ENCODE measurements at places on chromosomes 11 and 22.

GRCh38 chr11:75031224-75031753, 42.6 kb downstream of the NEU3 start:
- DNase-seq: no peak

DNA sequence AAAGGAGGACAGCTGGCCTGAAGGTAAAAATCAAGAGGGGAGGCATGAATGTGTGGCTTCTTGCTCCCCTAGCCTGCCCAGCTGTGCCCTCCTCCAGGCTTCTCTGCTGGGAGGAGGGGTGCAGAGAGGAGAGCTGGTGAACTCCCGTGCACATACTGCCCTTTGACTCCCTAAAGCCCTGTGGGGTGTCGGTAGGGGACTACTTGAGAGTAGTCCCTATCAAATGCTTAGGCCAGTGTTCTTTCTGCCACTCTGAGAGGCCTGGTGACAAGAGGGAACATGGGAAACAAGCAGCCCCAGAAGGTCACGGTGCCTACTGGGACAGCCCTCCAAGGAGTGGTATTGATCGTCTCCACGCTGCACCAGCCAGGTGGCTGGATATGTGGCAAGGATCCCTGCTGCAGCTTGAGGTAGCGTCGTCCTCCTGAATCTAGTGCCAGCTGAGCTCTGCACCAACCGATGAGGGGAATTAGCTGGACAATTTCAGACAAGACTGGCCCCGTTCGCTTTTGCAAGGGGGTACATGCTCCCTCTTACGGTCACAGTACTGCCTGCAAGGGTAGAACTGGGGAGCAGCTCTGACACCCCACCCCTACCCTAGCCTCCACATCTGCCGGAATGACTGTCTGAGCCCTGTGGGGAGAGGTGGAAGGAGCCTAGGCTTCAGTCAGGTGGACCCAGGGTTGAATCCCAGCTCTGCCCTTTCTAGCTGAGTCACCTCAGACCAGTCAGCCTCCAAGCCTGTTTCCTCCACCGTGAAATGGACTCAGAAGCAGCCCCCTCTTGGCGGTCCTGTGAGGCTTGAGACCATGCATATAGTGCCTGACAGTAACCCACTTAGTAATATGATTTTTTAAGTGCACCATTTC, 17.1 kb upstream of the C11orf96 start:
- DNase-seq: no peak

GRCh38 chr11:115476463-115477286, 27.5 kb downstream of the CADM1 start:
- peak; percentile 81 for DNase-seq

- peak; percentile 78 for DNase-seq
Measured at GRCh38 chr11:88050247-88050646, 125.0 kb downstream of the RAB38 start.

DNA sequence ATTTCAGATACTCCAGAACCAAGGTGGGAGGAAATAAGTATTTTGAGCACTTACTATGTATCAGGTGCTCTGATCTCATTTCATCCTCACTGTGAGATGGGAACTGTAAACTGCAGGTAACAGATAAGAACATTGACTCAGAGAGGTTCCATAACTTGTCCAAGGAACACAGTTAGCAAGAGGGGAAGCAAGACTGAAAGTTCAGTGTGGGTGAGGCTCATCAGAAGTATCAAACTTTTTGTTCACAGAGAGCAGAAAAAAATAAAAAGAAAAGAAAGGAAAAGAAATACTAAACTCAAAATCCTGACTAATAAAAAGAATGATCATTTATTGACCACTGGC, 37.1 kb downstream of the RAB30 start:
- DNase-seq: no peak

GRCh38 chr11:69918231-69918937, 99.2 kb upstream of the FGF3 start:
- DNase-seq: no peak

GRCh38 chr11:68818181-68818580, 23.5 kb downstream of the CPT1A start:
- no peak for DNase-seq

DNA sequence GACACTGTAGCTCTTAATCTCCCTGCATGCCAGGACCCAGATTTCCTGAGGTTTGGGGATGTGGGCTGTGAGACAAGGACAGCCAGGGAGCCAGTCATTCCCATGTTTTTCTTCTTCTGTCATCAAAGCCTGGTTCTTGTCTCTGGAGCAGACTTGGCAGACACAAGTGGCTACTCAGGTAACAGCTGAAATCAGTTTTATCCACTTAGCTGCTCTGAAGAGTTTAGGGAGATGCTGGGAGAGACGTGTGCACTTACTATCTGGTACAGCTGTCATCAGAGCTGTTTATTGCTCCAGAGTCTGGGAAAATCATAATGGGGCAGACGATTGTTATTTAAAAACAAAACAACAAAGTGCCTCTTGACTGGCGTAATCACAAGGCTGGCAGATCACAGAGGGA, 56.6 kb downstream of the CSNK2A3 start:
- DNase-seq: no peak

DNA sequence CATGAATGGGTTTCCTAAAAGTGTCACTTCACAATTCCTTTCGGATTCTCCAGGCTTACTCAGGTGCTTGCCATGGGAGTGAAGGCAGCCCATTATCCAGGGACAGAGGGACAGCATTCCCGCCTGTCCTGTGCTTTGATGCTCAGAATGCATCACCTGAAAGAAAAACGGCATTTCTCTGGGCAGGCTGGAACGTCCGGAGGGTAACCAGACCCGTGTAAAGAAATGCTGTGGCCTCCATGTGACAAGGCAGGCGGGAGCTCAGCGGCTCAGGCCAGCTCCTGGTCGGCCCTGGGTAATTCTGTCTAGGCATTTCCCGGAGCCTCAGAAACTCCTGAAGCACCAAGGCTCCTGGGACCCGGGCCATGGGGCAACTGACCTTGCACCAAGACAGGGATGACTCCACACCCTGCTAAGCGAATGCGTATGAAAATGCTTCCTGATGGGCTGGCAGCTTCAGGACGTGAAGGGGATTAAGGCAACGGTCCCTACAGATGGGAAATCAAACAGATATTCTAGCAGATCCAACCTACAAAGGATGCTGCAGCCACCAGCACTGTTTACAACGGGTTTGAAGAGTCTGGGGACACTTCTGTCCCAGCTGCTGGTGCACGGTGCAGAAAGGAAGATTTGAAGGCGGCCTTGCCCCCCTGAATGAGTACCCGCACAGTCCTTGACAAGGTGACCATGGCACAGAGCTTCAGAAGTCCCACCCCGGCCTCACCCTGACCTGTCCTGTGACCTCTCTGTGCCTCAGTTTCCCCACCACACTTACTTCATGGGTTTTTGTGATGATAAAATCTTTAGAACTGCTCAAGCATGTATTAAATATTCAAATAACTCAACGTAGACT, 13.6 kb upstream of the FGF3 start:
- peak; percentile 20 for DNase-seq

DNA sequence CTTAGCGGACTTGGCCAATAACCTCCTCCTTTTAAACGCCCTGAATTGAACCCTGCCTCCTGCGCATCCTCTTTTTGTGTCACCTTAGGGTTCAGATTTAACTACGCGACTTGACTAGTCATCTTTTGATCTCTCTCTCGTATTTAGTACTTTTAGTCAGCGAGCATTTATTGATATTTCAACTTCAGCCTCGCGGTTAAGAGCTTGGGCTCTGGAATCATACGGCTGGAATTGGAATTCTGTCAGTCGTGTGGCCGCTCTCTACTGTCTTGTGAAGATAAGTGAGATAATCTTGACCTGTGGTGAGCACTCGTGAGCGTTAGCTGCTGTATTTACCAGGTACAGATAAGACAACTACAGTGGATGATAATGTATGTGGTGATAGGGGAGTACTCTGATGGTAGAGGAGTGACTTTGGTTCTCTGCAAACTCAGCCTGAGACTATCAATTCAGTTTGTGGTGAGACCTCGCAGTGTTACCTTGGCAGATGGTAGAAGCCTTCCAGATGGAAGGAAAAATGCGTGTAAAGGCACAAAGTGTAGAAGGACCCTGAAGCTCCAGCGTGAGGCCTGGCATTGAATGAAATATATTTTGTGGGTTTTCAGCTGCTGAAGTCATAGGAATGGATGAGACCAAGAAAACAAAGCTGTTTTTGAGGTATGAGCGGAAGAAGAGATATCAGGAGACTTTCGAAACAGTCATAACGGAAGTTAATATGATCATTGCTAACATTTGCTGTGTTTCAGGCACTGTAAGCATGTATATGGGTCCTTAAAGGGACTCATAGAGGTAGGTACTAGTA, 682 bp downstream of the ATM start:
- peak; percentile 81 for DNase-seq

DNA sequence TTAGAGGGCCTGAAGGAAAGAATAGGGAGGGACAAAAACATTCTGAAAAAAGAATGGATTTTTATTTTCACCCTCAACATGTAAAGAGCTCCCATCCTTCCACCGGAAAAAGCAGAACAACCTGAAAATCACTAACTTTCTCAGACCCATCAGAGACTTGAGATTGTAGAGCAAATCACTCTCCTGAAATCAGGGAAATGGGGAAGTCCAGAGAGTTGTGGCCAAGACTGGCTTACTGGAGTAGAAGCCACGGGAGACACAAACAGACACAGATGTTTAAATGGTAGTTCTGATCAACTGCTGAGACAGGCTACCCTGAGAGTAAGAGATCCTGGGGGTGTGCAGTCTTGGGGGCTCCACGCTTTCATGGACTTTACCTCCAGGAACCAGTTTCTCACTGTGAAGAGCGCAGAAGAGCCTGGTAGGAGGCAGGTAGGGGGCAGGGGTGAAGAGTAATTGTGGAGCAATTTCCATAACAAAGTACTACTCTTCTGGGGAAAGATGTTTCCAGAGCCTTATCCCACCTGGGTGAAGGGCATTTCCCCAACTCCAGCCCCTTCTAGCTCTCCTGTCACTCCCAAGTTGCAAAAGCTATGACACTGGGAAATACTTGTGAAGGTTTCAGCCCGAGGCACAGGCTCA, 47.1 kb downstream of the ASCL2 start:
- DNase-seq: no peak

DNA sequence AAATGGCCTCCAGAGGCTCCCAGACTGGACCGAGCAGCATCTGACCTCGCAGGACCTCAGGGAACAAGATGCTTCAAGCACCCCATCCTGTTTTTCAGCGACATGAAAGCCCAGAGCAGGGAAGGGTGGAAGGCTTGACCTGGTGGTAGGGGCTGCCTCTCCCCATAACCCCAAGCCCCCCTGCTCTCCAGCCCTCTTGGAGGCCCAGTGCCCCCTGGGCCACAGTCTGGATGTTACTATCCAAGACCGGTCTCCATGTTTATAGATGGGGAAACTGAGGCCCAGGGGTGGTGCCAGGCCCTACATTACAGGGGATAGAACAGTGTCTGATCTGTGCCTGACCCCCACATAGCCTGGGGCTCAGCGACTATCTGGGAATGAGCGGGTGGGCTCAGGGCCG, 7.0 kb downstream of the FGF3 start:
- DNase-seq: no peak

DNA sequence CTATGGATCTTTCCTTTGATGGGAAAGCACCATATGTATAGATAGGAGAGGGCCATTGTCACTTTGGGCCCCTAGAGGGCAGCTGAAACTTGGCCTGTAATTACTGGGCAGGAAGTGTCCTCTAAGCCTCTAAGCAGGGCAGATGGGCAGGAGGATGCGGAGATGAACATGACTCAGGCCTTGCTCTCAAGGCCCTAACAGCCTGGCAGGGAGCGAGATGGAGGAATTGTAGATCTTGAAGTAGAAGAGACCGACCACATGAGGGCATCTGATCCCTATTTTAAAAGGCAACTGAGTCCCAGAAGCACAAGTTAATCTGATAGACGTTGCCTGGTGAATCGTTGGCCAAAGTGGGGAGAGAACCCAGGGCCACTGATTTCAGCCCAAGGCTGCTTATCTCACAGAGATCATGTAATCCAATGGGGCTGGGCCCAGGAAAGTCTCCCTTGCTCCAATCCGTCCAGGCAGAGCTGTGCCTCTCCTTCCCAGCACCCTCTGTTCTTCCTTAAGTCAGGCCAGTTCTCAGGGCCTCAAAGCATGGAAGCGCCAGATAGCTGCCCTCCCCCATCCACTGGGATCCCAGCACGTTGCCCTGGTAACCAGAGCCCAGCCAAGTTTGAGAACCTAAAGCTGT, 2.5 kb upstream of the SEPTIN3 start:
- DNase-seq: peak; percentile 9

DNA sequence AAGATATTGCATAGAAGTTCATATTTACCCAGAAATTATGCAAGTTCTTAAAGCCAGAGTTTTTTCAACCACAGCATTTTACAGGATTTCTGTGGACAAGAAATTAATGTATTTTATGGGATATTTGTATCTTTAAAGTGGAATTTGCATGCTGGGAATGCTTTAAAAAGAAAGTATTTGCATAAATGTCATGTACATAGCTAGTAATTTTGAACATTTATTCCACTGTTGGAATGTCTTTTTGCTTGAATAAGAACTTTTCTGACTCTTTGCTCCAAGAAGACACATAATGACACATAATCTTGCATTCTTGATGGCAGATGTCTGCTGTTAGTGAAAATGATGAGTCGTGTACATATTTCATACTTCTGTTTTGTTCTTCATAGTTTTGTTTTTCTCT, 66.6 kb downstream of the ATXN10 start:
- no peak for DNase-seq

- peak; percentile 45 for DNase-seq
Measured at GRCh38 chr22:30574095-30574981, at the start of gene GAL3ST1. GAL3ST1 (minus strand) TSS chr22:30574665; CDS start chr22:30557392, 17,273 bp downstream.

GRCh38 chr11:118921929-118922744, 3.6 kb downstream of the BCL9L start:
- DNase-seq: peak; percentile 42

DNA sequence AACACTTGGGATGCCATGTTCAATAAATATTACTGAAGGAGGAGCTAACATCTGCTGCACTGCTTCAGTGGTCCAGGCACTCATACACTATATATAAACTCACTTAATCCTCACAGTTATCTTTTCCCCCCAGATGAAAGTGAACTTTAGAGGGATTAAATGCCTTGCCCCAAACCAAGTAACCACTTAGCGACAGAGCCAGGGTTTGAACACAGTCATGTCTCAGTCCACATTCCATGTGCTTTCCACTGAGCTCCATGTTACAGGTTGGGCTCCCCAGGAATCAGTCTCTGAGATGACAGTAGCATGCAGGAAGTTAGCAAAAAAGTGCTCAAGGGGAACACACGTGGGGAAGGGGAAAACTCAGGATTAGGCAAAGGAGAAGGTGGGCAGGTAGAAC, 59.3 kb downstream of the ENDOD1 start:
- DNase-seq: no peak

GRCh38 chr11:11113626-11114025, 239.4 kb downstream of the CSNK2A3 start:
- DNase-seq: no peak
